ENCODE measurements at places on chromosomes 16 and 17.

DNA sequence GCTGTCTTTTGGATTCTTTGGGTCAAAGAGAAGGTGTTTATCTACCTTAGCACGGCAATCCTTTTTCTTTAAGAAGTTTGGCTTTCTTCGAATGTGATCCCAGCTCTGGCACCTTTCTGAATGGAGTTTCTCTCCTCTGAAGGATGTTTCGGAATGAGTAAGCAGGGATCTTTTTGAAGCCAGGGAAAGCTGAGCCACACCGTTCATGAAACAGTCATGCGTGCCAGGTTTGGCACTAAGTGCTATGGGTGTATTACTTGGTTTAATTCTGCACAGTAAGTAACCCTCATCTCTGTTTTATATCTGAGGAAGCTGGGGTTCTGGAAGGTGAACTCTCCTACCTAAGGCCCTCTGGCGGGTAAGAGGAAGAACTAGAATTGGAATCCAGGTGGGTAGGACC, 234.5 kb downstream of the NTN1 start:
- DNase-seq, result no peak

GRCh38 chr17:62868723-62869122, 60.6 kb upstream of the MARCHF10 start:
- no peak for DNase-seq

- DNase-seq, result no peak
Observed at GRCh38 chr17:40062329-40063186, at the start of gene THRA. Gene THRA, plus strand, starts transcription at chr17:40062965. Its CDS starts 11,524 bp downstream, at chr17:40074489.

GRCh38 chr17:49922095-49922494, 46.9 kb upstream of the DLX4 start:
- no peak for DNase-seq

GRCh38 chr16:13453938-13454553, 465.9 kb upstream of the ERCC4 start:
- no peak for DNase-seq

- no peak for DNase-seq
Observed at GRCh38 chr16:83070416-83071209, 443.8 kb downstream of the CDH13 start.

- DNase-seq, result no peak
Observed at GRCh38 chr16:11171757-11172299, 84.2 kb downstream of the SOCS1 start.

- DNase-seq, result no peak
Observed at GRCh38 chr16:8858994-8859912, 9.6 kb downstream of the CARHSP1 start.

DNA sequence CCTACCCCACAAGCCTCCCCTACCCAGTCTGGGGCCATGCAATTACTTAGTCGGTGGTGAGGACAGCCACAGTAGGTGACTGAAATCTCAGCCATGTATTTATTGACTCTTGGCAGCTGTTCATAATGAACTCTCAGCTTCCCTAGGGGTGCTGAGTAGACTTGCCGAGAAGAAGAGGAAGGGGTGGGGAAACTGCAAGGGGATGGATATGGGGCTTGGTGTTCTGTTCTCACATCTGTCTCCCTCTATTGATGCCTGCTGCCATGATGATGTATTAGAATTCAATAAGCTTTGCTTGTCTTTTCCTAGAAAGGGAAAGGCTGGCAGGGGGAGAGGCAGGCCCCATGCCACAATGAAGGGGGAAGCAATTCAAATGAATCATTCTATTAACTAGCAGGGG, 112.9 kb downstream of the GP2 start:
- no peak for DNase-seq

GRCh38 chr16:55326261-55327092, 2.5 kb downstream of the IRX6 start:
- DNase-seq, result no peak

- peak; percentile 74 for DNase-seq
Observed at GRCh38 chr16:29745853-29746345, at the start of gene C16orf54. Gene C16orf54, minus strand, starts transcription at chr16:29745990. Its CDS starts 1,039 bp downstream, at chr16:29744951.

All from ureter (tissue), 1 donor.